ENCODE measurements at places on chromosomes 3 and 15.
A peak's percentile ranks its signal among the peaks of the same experiment; 100 is the strongest.

GRCh38 chr3:157865352-157866000, 240.7 kb downstream of the SHOX2 start:
- DNase-seq: no peak

GRCh38 chr3:158097593-158098308, 8.5 kb downstream of the SHOX2 start:
- peak; percentile 40 for DNase-seq

DNA sequence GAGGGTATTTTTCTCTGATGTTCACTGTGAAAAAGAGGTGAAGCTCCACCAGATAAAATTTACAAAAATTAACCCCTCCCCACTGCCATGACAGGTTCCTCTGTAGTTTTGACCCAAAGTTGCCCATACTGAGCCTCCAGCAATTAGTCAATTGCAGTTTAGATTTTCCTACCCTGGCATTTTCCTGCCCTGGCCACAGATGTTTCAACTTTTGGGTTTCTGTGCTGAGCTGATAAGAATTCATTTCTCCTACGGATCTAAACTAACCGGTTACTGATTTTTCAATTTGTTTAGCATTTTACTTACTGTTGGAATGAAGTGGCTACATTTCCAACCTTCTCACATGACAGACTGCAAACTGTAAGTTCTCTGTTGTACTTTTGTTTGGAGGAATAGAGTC, 1346.1 kb upstream of the EPHA6 start:
- no peak for DNase-seq

- no peak for DNase-seq
Measured at GRCh38 chr3:106144030-106144429, 275.2 kb upstream of the CBLB start.

- DNase-seq: no peak
Measured at GRCh38 chr15:70056091-70056680, 41.5 kb downstream of the TLE3 start.

- DNase-seq: no peak
Measured at GRCh38 chr15:66254089-66254950, 770 bp upstream of the MEGF11 start.

GRCh38 chr3:129688271-129688895, 81.9 kb upstream of the PLXND1 start:
- DNase-seq: peak; percentile 15

GRCh38 chr15:98779463-98780071, 131.2 kb downstream of the IGF1R start:
- DNase-seq: peak; percentile 54

- DNase-seq: no peak
Measured at GRCh38 chr3:128256131-128256530, 102.8 kb downstream of the EEFSEC start.

- DNase-seq: no peak
Measured at GRCh38 chr3:55974421-55975165, 487.5 kb upstream of the WNT5A start.

DNA sequence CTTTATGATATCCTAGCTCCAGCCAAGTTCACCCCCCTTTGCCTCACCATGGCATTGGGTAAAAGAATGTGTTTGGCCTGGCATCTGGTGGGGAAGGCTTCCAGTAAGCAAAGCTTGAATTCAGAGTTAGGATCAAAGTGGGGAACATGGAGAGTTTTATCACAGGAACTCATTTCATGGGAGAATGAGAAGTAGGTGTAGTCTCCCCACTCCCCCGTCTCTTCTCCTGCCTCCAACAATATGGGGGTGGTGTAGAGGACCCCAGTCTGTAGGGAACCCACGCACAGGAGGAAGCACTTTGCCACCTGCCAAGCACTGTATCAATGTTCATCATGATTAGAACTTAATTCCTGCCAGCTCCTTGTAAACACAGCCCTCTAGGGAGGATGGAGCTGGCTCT, 200.5 kb downstream of the UACA start:
- DNase-seq: no peak

DNA sequence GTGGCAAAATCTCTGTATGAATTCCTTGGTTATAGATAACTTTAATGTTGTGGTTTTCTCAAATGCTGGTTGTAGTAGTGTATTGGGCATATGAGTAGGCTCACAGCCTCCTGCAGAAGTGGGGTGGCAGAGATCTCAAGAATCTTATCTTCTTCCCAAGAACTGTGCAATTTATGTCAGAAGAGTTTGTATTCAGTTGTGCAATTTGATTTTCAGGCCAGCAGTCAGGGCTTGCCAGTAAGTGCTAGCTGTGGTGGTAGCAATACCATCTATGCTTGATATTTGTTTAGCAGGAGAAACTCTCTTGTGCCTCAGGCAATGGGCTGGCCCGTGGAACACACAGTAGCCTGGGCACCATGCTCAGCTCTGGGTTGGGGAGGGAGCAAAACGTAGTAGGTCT, 58.4 kb upstream of the GOLIM4 start:
- DNase-seq: no peak

DNA sequence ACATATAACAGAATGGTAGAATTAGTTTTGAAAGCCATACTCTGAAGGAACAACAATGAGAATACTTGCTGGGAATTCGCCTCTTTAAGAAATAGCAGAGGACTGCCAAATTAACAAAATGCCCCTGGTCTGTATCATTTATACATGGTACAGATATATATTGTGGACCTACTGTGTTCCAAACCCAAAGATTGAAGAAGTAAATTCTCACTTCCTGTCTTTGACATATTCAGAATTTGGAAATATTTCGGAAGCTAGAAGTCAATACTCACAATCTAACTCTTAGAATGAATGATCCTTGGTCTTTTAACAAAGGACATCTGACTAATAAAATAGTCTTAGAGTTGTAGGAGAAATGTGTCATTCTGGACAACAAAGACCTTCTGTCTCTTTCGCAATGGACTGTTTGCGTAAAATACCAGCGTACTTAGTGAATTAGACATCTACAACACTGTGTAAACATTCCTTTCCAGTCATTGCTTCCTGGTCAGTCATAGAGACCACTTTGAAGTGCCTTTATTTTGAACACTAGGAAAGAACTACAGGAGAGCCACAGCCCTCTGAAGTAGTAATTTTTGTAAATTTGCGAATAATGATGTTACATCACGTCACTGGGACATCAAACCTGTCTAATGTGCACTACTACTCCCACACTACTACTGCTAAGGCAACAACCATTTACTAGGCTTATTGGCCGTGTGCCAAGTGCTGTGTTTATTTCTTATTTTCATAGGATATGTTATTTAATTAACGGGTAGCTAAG, 68.0 kb downstream of the CHL1 start:
- no peak for DNase-seq

DNA sequence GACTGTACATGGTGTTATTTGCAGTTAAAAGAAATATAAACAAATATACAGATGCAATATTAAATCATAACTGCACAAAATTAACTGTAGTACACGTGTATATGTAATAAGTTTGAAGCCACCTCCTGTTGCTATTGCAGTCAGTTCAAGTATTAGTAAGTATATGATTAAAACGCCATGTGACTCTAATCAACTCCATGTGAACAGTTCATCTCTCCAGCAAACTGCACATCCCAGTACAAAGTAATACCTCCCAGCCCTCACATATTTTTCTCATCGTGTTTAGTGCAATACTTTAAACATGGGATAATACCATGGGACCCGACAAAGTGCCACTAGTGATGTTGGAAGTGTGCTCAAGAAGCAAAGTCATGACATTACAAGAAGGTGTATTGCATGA, 34.6 kb downstream of the PDCD10 start:
- DNase-seq: no peak

- no peak for DNase-seq
Measured at GRCh38 chr15:101676921-101677329, 24.7 kb upstream of the TM2D3 start.

DNA sequence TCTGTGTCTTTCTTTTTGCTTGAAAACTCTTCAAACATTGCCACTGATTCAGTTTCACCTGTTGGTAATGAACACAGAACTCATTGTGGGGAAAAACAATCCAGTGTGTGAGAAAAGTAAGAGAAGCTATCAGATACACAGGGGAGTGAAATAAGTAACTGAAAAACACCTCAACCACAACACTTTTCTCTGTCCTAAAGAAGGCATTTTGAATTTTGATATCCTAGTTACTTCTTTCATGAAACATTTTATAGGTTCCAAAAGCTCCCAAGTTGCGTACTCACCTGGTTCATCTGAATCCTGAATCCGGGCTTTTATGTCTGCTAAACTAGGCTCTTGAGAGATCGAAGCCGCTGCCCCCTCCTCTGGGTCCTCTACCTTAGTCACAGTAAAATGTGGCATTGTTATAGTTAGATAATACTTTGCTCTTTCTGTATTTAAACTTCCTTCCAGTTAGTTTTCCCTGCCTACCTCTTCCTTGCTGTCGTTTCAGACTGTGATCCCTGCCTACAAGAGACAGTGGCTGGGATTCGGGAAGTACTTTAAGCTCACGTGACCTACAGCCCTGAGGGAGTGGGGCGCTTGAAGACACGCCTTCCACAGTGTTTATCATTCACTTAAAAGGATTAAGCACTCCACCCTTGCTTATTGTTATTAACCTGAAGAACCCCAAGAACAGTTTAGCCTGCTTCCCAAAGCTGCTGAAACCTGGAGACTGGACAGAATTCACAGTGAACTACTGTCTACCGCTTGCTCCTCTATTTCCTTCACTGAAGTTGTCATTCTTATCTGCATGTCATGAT, 19.1 kb downstream of the SLC12A6 start:
- DNase-seq: no peak

DNA sequence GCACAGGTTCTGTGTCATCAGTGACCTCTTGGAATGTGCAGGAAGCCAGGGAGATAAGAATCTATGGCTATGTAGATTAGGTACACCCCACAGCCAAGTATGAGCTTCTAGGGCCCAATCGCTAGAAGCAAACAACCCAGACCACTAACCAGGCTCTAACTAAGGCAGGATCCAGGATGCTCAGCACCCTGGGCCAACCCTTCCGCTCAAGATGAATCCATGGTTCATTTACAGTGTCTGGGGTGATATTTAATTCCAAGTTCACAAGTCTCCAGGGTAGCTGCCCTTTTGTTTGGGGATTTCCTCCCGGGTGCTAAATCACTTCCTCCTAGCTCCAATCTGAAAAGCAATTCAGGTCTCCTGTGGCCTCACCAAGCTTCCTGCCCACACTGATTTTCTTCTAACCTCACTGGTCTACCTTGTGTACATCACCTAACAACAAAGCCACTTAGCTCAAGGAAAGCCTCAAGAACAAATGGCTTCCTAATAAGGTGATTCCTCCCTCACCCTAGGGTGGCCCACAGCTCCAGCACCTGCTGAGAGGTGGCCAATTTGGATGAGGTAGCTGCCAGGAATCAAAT, 2.4 kb downstream of the EHD4 start:
- no peak for DNase-seq

Data from NCI-H187 (cell line).